ENCODE measurements at places on chromosomes 5 and 9.

GRCh38 chr5:171081319-171081718, 219.5 kb downstream of the RANBP17 start:
- no peak for DNase-seq

DNA sequence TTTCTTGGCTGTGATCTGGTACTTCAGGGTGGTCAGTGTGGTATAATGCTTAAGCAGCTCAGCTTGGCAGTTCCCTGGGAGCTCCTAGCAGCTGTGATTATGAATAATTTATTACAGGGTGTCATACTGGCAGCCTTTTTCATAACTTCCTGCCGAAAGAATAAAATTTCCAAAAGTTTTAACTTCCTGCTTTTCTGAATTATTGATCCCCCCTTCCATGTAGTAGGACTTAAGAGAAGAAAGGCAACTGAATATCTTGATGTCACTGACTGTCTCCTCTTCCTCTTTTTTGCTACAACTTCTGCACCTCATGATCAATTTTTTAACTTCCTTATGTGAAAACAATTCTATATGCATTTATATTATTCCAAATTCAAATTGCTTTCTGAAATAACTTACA, 74.3 kb upstream of the SPEF2 start:
- DNase-seq, result no peak

GRCh38 chr5:92676215-92677165, 904.5 kb downstream of the NR2F1-AS1 start:
- no peak for DNase-seq

DNA sequence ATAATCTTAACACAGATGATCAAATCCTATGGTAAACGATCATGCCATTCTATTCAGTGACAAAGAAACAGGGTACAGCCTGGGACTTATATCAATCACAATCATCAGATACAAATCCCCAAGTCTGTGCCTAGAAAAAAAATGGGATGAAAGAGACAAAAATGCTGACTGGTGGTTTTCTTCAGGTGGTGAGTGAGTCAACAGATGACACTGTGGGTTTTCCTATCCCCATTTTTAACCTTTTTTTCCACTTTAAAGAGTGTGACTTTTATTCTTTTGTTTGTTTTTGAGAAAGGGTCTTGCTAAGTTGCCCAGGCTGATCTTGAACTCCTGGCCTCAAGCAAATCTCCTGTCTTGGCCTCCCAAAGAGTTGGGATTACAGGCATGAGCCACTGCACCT, 3.2 kb downstream of the CIZ1 start:
- no peak for DNase-seq

GRCh38 chr5:121630402-121630801, 221.3 kb upstream of the FTMT start:
- no peak for DNase-seq
